Aorta (tissue), 5 donors: ENCODE measurements at places on chromosomes 16 and 17. TPM values are rescaled to one million over a fixed set of nuclear protein-coding genes. Genes with fewer than 3 reads are reported as not detected.

GRCh38 chr17:6413065-6413464 is 21.9 kb downstream of the AIPL1 start:
- no peak overlapping the region for H3K27ac ChIP-seq
- no peaks in the 10 kb centered on the region for H3K27me3 ChIP-seq
- H3K36me3 ChIP-seq = no peaks in the 10 kb centered on the region
- no peak overlapping the region for H3K4me3 ChIP-seq
- DNase-seq = no peak

DNA sequence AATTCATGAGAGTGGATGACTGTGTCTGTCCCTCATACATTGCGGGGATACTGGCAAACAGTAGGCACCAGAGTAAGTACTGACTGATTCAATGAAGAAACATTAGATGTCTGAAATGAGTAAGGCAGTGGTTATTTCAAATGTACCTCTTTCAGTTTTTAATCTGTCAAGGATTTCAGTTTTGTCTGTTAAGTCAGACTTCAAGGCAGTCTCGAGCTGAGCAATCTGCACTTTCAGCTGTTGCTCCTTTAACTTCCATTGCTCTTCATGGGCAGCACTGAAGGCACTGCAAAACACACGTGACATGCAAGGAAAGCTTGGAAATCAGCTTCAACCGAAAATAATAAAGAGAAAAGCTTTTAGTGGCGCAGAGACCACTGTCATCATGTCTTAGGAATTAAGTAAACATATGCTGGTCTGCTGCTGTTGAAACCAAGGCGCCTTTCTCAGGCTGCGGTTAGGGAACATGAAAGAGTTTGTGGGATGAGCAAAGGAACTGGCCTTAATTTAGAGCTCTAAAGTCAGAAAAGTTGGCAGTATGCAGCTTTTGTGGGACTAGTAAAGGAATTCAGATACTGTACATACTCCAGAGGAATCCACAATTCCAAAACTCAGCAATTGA is 38.8 kb downstream of the RPGRIP1L start:
- H3K27me3 ChIP-seq = no peaks in the 10 kb centered on the region
- H3K4me3 ChIP-seq = peak overlapping the region; percentile 31
- H3K4me1 ChIP-seq = no peaks in the 10 kb centered on the region
- no peaks in the 10 kb centered on the region for H3K36me3 ChIP-seq
- peak overlapping the region; percentile 63 for H3K27ac ChIP-seq

- DNase-seq = no peak
- H3K4me1 ChIP-seq = no peaks in the 10 kb centered on the region
- H3K36me3 ChIP-seq = no peaks in the 10 kb centered on the region
- H3K27ac ChIP-seq = no peak overlapping the region
- no peak overlapping the region for H3K4me3 ChIP-seq
These were observed 19.9 kb upstream of the C16orf78 start for GRCh38 chr16:49353680-49354079.

- no peaks in the 10 kb centered on the region for H3K36me3 ChIP-seq
- no peaks in the 10 kb centered on the region for H3K4me1 ChIP-seq
- no peaks in the 10 kb centered on the region for H3K27me3 ChIP-seq
- no peak overlapping the region for H3K4me3 ChIP-seq
- H3K27ac ChIP-seq = no peak overlapping the region
- DNase-seq = no peak
These were observed 30.4 kb downstream of the KIAA0513 start for GRCh38 chr16:85057948-85058347.

DNA sequence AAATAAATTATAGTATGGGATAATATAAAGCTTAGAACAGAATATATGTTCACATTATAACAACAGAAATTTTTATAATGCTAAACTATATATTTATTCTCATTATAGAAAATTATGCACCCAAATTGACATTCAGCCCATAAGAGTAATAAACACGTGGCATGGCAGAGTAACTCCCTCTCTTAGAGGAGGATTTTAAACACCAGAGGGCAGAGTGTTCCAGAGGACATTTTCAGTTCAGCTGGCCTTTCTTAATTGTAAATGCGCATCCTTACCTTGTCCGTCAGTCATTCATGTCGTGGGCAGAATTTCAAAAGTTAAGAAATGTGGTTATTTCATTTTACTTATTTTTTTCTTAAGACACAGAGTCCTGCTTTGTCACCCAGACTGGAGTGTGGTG is 147.1 kb downstream of the TANC2 start:
- H3K27ac ChIP-seq = no peak overlapping the region
- DNase-seq = no peak
- no peaks in the 10 kb centered on the region for H3K27me3 ChIP-seq
- no peak overlapping the region for H3K4me3 ChIP-seq
- no peaks in the 10 kb centered on the region for H3K4me1 ChIP-seq
- no peaks in the 10 kb centered on the region for H3K36me3 ChIP-seq

- peak; percentile 80 for DNase-seq
- no peaks in the 10 kb centered on the region for H3K27me3 ChIP-seq
- no peaks in the 10 kb centered on the region for H3K4me1 ChIP-seq
- H3K27ac ChIP-seq = no peak overlapping the region
These were observed 27.0 kb upstream of the NTN1 start for GRCh38 chr17:8994319-8994718.

The DNAH9 gene
- 0.18 TPM for total RNA-seq

The TPPP3 gene
- total RNA-seq = 13.5 TPM
